Esophagus squamous epithelium (tissue), 5 donors: ENCODE measurements at places on chromosomes 11 and 22. TPM values are rescaled to one million over a fixed set of nuclear protein-coding genes. Genes with fewer than 3 reads are reported as not detected.

DDIAS gene
- total RNA-seq = 6.2 TPM

PANX3 gene
- not detected for total RNA-seq

VPREB1 gene
- total RNA-seq = not detected

MMP13 gene
- total RNA-seq = not detected

ZBTB16 gene
- total RNA-seq = 10.4 TPM

CHADL gene
- total RNA-seq = 2.0 TPM

OR52N4 gene
- not detected for total RNA-seq

FADS3 gene
- total RNA-seq = 16.0 TPM

APOBEC3F gene
- total RNA-seq = 2.7 TPM

DNA sequence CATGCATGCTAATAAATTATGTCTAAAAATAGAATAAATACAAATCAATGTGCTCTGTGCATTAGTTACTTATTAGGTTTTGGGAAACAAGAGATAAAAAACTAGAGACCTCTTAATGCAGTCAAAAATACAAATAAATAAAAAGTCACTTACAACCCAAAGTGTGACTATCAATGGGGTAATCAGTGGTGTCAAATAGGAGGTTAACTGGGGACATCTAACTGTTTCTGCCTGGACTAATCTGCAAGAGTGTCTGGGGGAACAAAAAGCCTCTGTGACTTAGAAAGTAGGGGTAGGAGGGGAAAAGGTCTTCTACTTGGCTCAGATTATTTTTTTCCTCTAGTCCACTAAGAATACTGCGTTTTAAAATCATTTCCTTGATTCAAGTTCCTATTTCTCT, 810 bp upstream of the HBB start:
- H3K4me3 ChIP-seq = no peak overlapping the region
- no peak for DNase-seq
- no peaks in the 10 kb centered on the region for H3K27me3 ChIP-seq
- no peaks in the 10 kb centered on the region for H3K4me1 ChIP-seq
- H3K36me3 ChIP-seq = no peaks in the 10 kb centered on the region

- no peaks in the 10 kb centered on the region for H3K36me3 ChIP-seq
- no peaks in the 10 kb centered on the region for H3K27me3 ChIP-seq
- H3K4me3 ChIP-seq = peak overlapping the region; percentile 89
- DNase-seq = no peak
- peak overlapping the region; percentile 100 for H3K27ac ChIP-seq
These were observed 6.0 kb downstream of the NEAT1 start for GRCh38 chr11:65428578-65429067.

- no peak for DNase-seq
- no peaks in the 10 kb centered on the region for H3K4me1 ChIP-seq
- H3K27ac ChIP-seq = no peak overlapping the region
These were observed 477.6 kb downstream of the SOX6 start for GRCh38 chr11:15878756-15879155.

GRCh38 chr22:19291218-19291579, 320 bp downstream of the CLTCL1 start:
- H3K36me3 ChIP-seq = no peaks in the 10 kb centered on the region
- peak overlapping the region; percentile 97 for H3K4me3 ChIP-seq
- H3K27me3 ChIP-seq = no peaks in the 10 kb centered on the region
- peak overlapping the region; percentile 81 for H3K27ac ChIP-seq

- no peak overlapping the region for H3K4me3 ChIP-seq
- peaks cover 35% of the 10 kb centered on the region for H3K4me1 ChIP-seq
- peak overlapping the region; percentile 24 for H3K27ac ChIP-seq
- H3K27me3 ChIP-seq = no peaks in the 10 kb centered on the region
- DNase-seq = no peak
These were observed 7.8 kb downstream of the P2RY2 start for GRCh38 chr11:73225851-73226250.

GRCh38 chr11:41519696-41520095, 60.2 kb upstream of the LRRC4C start:
- no peak overlapping the region for H3K27ac ChIP-seq
- no peaks in the 10 kb centered on the region for H3K27me3 ChIP-seq
- H3K36me3 ChIP-seq = no peaks in the 10 kb centered on the region
- no peaks in the 10 kb centered on the region for H3K4me1 ChIP-seq

DNA sequence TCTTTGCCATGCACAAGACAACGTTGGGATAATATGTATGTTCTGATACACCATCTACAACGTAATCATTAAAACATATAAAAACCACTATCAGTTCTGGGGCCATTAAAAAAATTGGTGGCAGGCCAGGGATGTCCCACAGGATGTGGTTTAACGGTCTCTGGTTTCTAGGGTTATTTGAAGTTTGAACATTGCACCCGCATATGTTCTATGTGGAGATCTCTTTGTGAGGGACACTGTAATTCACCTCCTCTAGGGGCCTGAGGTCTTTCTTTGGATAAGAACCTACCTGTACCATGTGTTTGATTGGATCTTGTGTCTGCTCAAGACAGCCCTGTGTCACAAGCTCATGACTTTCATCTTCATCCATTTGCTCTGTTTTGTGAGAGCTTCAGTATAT, 73.2 kb downstream of the GGTLC2 start:
- no peaks in the 10 kb centered on the region for H3K27me3 ChIP-seq
- no peak for DNase-seq

GRCh38 chr22:46963672-46964545, 201.5 kb downstream of the TBC1D22A start:
- DNase-seq = no peak
- H3K4me3 ChIP-seq = no peak overlapping the region
- no peaks in the 10 kb centered on the region for H3K27me3 ChIP-seq

DNA sequence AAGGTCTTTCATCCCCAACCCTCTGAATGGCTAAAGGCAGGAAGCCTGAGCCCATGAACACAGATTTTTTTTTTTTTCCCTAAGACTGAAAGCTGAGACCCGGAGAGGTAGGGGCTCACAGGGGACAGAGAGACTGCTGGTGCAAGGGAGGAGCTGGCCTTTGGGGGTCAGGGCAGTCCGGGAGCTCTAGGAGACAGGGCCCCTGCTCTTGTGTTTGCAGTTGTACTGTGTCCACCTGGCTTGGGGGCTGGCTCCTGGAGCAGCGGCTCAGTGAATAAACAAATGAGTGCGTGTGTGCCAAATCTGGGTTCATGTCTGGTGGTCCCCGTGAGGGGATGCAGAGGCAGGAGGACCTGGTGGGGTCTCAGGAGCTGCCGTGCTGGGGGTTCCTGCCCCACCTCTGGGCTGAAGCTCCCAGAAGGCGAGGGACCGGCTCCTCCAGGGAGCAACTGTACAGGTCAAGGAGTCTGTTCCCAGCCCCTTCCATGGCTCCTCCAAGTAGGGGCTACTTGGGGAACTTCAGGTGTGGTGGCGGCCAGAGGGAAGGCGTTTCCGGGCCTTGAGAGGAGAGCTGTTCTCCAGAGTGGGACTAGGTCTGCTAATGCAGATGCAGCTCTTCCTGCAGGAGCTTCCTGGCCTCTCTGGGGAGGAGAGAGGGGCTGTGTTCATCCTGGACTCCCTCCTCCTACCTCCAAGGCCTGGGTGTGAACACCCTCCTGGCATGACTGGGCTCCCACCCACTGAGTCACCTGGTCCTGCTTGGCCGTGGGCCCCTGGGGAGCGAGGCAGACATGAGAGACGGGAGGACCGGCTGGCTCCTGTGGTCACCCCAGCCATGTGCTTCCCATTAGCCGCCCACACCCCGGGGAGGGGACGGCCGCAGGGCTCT, 57.6 kb downstream of the FBXO7 start:
- H3K27ac ChIP-seq = peak overlapping the region; percentile 83
- DNase-seq = no peak
- no peaks in the 10 kb centered on the region for H3K27me3 ChIP-seq
- no peak overlapping the region for H3K4me3 ChIP-seq
- H3K36me3 ChIP-seq = no peaks in the 10 kb centered on the region
- H3K4me1 ChIP-seq = peaks cover 61% of the 10 kb centered on the region

DNA sequence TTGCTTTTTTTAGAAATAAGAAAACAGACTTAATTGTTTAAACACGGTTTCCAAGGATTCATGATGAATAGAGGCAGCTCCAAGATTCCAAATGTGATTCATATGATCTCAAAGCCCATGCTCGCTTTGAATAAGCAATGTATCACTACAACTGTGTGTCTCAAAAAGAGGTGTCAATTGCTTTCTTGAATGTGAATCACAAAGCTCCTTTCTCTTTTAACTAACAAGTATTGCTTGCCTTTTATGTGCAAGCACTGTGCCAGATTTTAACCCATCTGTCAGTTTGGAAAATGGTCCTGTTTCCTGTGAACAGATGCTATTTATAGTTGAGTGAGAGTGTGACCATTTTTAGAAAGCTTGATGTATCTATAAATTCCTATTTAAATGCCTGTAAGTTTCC, 6.5 kb downstream of the OOSP1 start:
- no peak for DNase-seq
- no peak overlapping the region for H3K27ac ChIP-seq
- H3K4me3 ChIP-seq = no peak overlapping the region
- H3K4me1 ChIP-seq = no peaks in the 10 kb centered on the region
- no peaks in the 10 kb centered on the region for H3K27me3 ChIP-seq
- H3K36me3 ChIP-seq = no peaks in the 10 kb centered on the region

- H3K36me3 ChIP-seq = no peaks in the 10 kb centered on the region
- no peak overlapping the region for H3K27ac ChIP-seq
- H3K4me3 ChIP-seq = no peak overlapping the region
- H3K27me3 ChIP-seq = no peaks in the 10 kb centered on the region
- no peaks in the 10 kb centered on the region for H3K4me1 ChIP-seq
- DNase-seq = no peak
These were observed 13.0 kb upstream of the OR6A2 start for GRCh38 chr11:6812390-6813005.

DNA sequence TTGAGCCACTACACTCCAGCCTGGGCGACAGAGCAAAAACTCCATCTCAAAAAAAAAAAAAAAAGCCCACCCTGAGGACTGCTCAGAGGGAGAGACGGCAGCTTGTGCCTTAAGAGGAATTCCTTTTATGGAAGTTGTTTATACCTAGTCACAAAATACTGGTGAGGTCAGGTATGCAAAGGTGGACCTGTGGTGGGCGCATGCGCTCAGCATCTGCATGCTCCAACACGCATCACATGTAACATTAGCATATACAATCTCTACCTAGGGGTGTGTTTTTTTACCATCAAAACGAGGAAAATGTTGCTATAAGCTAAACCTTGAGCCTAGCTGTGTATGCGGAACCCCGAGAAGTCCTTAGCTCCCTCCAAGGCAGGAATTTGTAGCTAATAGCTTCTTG, 6.8 kb upstream of the SART1 start:
- no peaks in the 10 kb centered on the region for H3K36me3 ChIP-seq
- DNase-seq = no peak
- H3K4me1 ChIP-seq = no peaks in the 10 kb centered on the region
- no peaks in the 10 kb centered on the region for H3K27me3 ChIP-seq
- H3K4me3 ChIP-seq = no peak overlapping the region

GRCh38 chr11:2265396-2265795, 5.0 kb downstream of the ASCL2 start:
- H3K4me1 ChIP-seq = peaks cover 44% of the 10 kb centered on the region
- DNase-seq = no peak
- H3K36me3 ChIP-seq = no peaks in the 10 kb centered on the region
- no peak overlapping the region for H3K27ac ChIP-seq
- H3K27me3 ChIP-seq = no peaks in the 10 kb centered on the region

DNA sequence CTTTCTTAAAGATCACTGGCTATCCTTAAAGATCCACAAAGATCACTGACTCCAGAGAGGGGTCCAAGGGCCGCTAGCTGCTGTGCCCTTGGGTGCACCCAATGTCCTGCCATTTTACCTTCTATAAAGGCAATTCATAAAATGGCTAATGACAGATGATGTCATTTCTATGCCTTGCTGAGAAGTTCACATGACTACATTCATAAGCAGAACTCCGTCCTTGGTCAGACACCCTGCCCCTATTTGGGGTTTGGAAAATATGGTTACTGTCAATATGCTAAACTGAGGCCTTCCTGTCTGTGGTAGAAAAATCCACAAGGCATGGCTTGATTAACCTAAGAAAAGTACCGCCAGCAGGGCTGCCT, 60.9 kb upstream of the BMAL1 start:
- H3K36me3 ChIP-seq = no peaks in the 10 kb centered on the region
- DNase-seq = no peak
- H3K27ac ChIP-seq = no peak overlapping the region
- no peaks in the 10 kb centered on the region for H3K27me3 ChIP-seq

GRCh38 chr11:13884158-13884799, 78.2 kb upstream of the SPON1 start:
- H3K4me3 ChIP-seq = no peak overlapping the region
- no peaks in the 10 kb centered on the region for H3K4me1 ChIP-seq
- DNase-seq = no peak

DNA sequence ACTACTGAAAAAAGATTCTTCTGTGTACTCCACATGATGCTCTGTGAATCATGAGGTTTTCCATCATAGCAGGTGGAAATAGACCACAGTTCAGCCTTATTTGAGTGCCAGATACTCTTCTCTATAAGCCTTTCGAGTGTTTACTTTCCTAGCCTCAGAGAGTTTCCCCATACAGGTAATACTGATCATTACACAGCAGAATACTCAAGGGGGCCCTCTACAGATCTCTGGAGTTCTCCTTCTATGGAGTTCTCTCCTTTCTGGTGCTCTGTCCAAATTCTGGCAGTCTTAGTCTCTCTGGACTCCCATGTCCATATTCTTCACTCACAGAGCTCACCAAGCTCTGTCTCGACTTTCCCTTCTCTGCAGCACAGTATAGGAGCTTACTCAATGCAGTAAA, 175.7 kb upstream of the CARD18 start:
- H3K4me1 ChIP-seq = no peaks in the 10 kb centered on the region
- no peaks in the 10 kb centered on the region for H3K36me3 ChIP-seq
- H3K4me3 ChIP-seq = no peak overlapping the region
- no peaks in the 10 kb centered on the region for H3K27me3 ChIP-seq

GRCh38 chr11:10263929-10264328, 30.1 kb downstream of the SBF2 start:
- no peaks in the 10 kb centered on the region for H3K27me3 ChIP-seq
- DNase-seq = no peak
- no peaks in the 10 kb centered on the region for H3K4me1 ChIP-seq
- no peak overlapping the region for H3K27ac ChIP-seq
- H3K4me3 ChIP-seq = no peak overlapping the region

DNA sequence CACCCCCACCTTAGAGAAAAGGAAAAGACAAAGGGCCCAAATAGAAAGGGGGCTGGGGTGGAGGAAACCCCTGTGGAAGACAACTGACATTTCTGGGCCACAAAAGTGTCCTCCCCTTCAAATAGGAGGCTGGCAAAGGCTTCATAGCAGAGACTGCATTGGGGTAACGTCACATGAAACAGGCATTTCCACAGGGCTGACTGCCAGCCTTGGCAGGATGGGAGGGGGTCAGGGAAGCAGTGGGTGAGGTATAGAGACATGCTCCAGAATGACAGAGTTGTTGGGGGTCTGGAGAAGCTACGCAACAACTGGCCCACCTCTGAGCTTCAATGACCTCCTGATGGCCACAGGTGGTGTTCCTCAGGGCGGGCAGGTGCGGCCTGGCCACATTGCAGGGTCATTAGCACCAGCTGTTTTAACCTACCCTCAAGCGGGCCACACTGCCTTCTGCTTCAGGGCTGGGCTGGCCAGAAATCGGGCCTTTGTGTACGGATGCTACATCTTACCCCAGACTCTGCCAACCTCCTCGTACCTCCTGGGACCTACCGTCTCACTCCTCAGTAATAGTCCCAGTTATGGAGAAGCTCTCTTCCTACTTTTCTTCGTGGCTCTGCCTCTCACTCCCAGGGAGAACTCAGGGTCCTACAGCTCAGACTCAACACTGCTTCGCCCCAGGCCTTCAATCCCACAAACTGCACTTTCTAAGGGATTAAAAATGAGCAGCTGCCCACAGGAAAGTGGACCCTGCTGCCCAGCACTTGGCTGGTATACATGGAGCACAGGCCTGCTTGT, 160.0 kb upstream of the NCAM1 start:
- no peak overlapping the region for H3K27ac ChIP-seq
- no peak for DNase-seq
- no peaks in the 10 kb centered on the region for H3K27me3 ChIP-seq
